ENCODE measurements at places on chromosomes 6 and 20.

DNA sequence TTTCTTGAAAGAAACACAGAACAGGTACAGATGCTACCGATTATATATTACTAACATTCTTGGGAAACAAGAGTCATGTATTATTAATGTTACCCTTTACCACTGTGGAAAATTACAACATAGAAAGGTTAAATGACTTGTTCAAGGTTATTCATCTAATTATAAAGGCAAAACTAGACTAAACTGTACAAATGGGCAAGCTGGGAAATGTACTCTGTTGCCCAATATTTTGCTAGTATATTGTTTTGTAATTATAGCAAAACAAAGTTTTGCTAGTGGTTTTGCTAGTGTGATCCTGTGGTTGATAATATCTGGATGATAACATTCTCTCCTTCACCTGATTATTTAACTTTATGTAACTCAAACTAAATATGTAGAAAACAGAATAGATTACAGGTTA lies 96.5 kb downstream of the TINAG start:
- no peak for DNase-seq

GRCh38 chr20:25006431-25007167 lies 14.0 kb upstream of the APMAP start:
- peak; percentile 10 for DNase-seq

GRCh38 chr6:12068899-12069557 lies 56.9 kb downstream of the HIVEP1 start:
- no peak for DNase-seq

DNA sequence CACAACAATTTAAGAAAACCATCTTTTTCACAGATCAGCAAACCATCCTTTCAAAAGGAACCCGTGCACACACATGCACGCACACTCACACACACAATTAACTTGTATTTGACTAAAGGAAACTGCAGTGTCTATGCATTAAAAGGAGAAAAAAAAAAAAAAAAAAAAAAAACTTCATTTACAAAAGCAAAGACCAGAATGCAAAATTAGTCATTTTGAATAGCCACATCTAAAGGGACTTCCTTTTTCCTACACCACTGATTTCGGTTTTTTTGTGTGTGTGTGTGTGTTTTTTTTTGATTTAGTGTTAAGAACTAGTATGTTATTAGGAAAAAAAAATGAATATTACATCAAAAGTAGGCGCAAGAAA lies 6.3 kb downstream of the ZMYND8 start:
- DNase-seq: no peak

GRCh38 chr20:46683668-46683938 lies 5.6 kb downstream of the TP53RK start:
- no peak for DNase-seq

GRCh38 chr20:63159826-63160640 lies 55.9 kb downstream of the YTHDF1 start:
- no peak for DNase-seq

- no peak for DNase-seq
Observed at GRCh38 chr20:34904202-34904621, 27.8 kb downstream of the ACSS2 start.

DNA sequence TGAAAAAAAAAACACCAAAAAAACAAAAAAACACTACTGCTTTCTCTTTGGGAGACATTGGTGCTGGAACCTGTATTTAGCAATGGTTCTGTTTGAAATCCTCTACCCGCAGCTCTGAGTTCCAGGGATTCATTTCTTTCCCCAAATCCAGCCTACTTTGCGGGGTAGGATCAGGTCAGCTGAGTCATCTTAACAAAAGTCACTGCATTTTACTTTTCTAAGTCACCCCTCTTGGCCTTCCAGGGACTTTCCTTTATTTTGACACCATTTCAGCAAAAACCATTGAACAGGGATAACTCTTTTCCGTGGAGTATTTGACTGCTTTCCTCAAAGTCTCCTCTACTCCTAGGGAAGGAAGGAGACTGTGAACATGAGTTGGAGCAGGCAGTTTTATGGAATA lies 837.6 kb downstream of the MAFB start:
- DNase-seq: no peak

DNA sequence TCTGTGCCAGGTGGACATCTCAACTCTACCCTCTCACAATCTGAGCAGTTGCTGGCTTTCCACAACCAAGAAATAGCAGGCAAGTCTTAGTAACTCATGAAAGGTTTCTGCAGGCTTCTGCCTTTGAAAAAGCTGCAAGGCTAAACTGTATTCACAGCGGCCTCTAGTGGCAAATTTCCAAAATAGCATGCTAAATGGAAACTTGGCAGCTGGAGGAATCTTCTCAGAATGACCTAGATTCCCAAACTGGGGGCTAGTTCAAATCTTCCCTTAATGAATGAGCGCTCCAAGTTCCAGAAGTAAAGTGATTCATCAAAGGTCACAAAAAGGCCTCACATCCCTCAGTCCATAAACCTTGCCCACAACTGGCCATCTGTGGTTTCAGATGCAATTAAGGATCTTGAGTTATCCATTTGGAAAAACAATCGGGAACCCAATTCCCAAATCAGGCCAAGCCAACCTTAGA lies 11.9 kb upstream of the CPNE5 start:
- no peak for DNase-seq

DNA sequence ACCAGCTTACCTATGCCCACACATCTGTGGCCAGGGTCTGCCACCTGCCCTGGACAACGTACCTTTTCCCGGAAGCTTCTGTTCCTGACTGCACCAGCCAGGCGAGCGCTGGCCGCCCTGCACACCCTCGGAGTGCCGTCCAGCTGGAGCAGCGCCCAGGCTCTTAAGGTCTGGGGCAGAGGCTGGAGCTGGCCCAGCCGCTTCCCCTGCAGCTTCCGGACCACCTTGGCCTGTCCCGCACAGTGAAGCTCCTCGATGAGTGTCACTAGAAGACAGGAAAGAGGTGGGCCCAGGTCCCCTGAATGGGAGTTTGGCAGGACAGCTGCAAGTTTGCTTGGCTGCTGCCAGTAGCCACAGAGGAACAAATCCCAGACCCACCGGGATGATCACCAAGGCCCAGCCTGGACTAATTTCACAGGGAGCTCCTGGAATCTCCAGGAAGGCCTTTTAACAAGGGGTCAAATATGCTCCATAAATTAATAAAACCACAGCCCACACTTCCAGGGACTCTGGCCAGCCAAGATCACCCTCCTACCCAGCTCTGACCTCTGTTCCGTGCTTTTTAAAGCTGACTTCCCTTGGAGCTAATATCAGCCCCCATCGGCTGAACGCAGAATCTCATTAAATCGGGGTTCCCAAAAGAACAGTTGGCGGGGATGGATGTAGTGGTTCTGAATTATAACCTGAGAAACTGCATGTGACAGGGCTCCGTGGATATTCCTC lies 82.3 kb downstream of the PTPN1 start:
- no peak for DNase-seq

GRCh38 chr6:88520445-88520844 lies 354.3 kb upstream of the CNR1 start:
- DNase-seq: no peak

GRCh38 chr20:38294076-38294591 lies 9.8 kb upstream of the BPI start:
- DNase-seq: no peak

DNA sequence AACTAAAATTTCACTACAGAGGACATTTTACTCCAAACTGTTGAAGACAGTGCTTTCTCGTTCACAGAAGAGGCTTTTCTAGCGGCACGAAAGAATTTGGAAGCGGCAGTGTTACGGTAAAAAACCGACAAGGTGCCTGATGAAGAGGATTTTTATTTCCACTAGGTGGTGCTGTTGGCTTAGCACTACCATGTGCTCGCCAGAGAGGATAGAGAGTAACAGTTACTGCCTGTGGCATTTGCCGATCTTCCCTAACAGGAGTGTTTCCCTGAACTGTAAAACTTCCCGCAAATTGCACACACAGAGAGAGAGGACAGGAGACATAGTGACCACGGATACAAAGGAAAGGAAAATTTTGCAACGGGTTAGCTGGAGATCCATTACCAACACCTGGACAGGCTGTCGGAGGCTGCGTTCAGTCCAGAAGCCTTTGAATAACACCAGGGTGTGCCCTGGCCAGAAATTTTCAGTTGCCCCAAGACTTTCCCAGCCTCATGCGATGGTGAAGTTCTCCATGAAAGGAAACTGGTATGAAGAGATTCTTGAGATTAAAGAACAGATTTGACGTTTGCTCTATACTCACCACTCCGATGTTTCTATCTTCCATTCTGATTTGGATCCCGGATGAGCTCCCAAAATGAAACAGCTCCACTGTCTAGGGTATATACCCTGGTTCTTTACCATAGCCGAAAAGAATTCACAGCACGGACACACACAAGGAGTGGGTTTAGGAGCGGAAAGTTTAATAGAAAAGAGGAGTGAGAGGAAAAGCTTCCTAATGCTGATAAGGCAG lies 48.1 kb downstream of the HLA-DPB1 start:
- DNase-seq: no peak

- DNase-seq: no peak
Observed at GRCh38 chr20:31740208-31740607, 1.1 kb downstream of the TPX2 start.

GRCh38 chr6:29146179-29146578 lies 24.5 kb upstream of the OR2J2 start:
- DNase-seq: no peak

- DNase-seq: no peak
Observed at GRCh38 chr6:125102891-125103290, 50.7 kb upstream of the TPD52L1 start.

DNA sequence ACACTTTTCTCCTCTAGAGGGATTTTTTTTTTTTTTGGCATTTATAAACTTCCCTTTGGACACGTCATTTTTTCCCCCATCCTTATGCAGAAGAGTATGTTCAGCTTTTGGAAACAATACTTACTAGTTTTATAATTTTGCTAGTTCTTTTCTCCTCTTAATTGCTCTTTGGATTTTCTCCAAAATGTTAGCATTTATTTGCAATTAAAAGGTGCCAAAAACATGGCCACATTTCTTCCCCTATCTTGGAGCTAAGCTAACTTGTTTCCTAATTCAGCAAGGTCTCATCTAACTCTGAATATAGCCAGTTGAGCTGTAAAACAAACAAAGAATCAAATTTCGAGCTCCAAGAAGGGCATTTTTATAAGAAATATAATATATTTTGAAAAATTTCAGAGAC lies 39.2 kb upstream of the RNF182 start:
- no peak for DNase-seq

DNA sequence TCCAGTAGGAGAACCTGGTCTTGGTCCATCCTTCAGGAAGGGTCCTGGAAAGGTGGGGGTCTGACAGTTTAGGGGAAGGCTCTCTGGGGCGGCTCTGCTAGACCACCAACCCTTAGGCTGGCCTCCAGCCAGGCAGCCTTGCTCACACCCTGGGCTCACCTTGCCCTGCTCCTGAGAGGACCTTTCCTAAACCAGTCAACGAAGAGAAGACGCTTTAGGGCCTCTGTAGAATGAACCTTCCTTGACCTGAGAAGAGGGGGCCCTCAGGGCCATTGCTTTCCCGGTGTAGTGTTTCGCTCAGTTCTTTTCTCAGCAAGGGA lies 1.1 kb downstream of the CDC25B start:
- no peak for DNase-seq

DNA sequence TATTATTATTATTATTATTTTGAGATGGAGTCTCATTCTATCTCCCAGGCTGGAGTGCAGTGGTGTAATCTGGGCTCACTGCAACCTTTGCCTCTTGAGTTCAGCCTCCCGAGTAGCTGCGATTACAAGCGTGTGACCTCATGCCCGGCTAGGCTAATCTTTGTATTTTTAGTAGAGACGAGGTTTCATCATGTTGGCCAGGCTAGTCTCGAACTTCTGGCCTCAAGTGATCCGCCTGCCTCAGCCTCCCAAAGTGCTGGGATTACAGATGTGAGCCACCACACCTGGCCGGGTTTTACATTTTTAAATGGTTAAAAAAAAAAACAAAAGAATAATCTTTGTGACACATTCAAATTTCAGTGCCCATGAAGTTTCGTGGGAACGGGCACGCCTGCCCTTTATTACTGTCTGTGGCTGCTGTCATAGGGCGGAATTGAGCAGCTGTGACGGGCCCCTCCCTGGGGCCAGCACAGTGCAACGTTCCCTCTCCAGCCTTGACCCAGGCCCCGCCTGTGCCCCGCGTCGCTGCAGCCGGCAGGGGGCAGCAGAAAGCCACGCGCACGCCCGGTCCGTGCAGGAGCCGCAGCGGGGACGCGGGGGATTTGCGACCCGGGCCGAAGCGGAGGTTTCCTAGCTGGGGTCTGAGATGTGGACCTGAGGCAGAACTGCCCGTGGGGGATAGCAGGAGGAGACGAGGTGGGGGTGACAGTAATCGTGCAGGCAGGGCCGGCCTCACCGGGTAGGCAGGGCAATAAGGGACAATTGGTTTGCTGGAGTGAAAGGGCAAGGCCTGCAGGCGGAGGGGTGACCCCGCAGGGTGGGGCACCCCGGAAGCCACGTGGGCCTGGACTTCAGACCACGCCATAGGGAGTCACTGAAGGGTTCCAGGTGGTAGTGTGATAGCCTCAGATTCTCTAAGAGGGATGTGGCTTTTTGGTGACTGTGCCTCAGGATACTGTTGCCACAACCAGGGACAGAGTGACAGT lies 54.3 kb downstream of the SYTL3 start:
- peak; percentile 62 for DNase-seq

DNA sequence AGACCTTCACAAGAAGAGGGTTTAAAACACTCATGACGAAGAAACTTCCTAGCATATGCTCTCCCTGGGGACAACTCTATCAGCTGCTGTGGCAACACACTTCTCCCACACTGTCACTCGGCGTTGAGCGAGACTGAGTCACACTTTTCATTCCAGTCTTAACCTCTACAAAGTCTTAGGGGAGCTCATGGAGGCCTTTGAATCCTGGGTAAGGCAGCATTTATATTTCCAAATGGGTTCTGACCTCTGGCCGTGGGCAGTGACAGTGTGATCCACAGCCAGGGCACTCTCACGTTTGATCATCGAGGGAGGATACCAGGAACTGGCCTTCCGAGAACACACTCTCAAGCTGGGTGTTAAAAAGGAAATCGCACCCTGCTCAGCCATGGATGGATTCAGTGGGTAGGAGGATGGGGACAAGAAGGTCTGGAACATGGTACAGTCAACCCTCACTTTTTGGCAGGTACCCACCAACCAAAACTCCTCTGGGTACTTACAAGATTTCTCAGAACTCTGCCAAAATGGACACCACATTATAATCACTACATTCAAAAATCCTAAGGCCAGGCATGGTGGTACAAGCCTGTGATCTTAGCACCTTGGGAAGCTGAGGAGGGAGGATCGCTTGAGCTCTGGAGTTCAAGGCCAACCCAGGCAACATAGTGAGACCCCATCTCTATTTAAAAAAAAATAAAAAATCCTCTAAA lies 19.6 kb downstream of the RRBP1 start:
- DNase-seq: no peak

- DNase-seq: no peak
Observed at GRCh38 chr6:163926642-163927041, 512.1 kb downstream of the QKI start.

DNA sequence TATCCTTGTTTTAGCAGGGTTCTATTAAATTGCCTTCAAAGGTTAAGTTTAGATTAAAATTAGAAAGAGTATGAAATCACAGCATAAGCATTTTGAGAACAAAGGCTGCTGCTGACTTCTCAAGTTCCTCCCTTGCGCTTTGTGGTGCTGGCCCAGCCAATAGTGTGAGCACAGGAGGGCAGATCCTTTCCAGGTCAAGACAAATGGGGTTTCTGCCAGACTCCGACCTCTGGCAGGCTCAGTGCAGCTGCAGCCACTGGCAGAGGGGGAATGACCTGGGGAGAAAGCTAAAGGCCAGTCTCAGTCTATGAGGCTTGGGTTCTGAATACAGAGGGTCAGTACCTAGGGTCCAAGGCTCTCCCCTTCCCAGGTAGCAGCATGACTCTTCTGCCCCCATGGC lies 27.0 kb downstream of the CLIC5 start:
- no peak for DNase-seq

- DNase-seq: no peak
Observed at GRCh38 chr20:16955462-16955861, 207.3 kb downstream of the OTOR start.
